ENCODE measurements at places on chromosomes 4 and X.

DNA sequence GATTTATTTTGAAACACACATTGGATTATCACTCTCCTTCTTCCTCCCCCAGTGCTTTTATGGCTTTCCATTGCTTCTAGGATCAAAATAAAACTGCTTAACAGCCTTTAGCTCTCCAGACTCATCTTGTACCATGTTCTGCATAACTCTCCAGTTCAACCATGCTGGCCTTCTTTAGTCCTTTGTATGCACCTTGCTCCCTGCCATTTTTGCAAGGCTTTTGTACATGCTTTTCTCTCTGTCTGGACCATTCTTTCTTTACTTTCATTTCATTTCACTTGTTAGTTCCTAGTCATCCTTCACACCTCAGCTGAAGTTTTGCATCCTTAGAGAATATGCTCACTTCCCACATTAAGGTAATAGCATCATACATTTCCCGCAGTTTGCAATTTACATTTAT lies 6.9 kb downstream of the ARFIP1 start:
- DNase-seq, result no peak

DNA sequence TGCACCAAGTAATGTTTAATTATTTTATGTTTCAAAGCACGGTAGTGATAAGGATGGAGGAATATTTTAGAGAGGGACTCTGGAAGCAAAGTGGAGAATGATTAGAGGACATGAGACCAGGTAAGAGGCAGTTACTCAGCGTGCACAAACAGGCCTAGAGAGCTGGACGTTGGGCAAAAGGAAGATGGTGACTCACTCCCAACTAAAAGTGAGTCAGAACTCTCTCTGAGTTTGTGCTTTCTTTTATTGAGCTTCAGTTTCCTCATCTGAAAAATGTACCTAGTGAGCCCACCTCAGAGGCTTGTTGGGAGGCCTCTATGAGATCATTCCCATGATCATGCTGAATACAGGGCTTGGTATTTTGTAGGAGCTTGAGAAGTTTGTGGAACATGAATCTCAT lies 1.6 kb upstream of the ZC4H2 start:
- DNase-seq, result no peak

DNA sequence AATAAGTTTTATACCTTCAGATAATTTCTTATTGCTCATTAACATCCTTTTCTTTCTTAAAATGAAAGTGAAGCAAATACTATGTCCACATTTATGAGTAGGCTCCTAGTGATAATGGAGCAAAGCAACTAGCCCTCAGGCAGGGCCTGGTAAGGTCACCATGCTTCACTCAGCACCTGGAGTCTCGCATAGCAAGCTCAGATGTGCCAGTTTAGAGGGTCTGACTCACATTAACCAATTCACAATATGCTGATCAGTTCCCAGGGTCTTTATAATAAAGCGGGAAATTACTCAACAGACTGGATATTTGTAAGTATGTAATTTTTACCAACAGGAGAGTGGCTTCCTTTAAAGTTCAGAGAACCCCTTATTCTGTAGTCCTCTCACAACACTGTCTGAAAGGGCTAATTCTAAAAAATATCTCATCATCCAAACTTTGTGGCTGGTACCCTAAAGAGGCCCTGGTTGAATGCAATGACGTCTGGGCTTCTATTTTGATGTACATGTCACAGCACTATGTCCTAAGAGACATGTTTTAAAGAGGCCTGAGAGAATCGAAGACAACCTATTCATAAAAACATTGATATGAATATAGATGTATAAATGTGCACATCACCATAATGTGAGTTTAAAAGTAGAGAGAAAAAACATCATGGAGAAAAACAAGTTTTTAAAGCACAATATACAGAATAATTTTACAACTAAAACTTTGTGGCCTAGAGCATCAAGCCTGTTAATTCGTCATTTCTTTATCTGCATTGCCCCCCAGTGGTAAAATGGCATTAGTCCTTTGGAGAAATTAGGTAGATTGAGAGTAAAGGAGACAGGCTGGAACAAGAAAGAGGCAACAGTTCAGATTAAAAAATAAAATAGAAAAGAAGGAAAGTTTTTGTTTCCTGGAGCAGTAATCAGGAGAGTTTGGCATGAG lies 44.3 kb downstream of the IL21 start:
- no peak for DNase-seq

DNA sequence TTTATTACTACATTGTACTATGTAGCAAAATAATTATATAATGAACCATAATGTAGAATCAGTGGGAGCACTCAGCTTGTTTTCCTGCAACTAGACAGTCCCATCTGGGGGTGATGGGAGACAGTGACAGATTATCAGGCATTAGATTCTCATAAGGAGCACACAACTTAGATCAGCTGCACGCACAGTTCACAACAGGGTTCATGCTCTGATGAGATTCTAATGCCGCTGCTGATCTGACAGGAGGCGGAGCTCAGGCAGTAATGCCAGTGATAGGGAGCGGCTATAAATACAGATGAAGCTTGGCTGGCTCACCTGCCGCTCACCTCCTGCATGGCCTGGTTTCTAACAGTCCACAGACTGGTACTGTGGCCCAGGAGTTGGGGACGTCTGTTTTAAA lies 199.2 kb downstream of the MAB21L2 start:
- DNase-seq, result no peak

DNA sequence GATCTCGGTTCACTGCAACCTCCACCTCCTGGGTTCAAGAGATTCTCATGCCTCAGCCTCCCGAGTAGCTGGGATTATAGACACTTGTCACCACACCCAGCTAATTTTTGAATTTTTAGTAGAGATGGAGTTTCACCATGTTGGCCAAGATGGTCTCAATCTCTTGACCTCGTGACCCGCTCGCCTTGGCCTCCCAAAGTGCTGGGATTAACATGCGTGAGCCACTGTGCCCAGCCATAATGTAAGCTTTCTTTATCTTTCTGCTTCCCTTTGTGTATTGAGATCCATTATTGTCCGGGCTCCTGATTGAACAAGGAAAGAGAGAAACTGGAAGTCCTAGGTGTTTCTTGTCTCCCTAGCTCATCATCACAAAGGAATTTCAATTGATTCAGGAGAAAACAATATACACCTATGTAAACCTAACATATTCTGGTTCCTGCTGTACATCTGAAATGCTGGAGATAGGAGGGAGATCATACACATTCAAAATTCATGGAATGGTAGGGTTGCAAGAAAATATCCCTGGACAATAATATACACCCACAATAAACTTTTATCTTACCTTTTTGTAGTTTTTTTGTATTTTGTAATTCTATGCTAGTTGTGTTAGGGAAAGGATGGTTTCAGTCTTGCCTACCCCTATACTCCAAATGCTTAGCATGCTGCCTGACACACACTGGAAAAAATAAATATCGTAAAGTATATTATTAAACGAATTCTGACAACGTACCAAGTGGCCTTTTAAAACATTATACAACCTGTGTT lies 194.4 kb upstream of the HS3ST1 start:
- no peak for DNase-seq

DNA sequence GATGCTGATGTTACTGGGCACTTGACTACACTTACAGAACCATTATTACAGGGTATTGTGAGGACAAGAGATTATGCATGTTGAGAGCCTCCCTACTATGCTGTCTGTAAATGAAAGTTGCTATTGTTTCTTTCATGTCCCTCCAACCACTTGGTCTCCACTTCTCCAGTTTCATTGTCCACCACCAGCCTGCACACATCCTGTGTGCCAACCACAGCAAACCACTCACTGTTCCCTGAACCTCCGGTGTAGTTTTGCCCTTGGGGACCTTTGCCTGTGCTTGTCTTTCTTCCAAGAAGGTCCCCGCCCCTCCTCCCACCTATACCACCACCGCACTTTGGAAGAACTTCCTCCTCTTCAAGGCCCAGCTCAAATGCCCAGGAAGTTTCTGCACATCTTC lies 43.1 kb upstream of the AFF2 start:
- DNase-seq, result no peak

- DNase-seq, result no peak
Measured at GRCh38 chr4:70405765-70406164, 8.0 kb downstream of the OPRPN start.
